Stimulated activated CD4-positive, alpha-beta T cell treated with anti-CD3 and anti-CD28 coated beads, Interleukin-1b, Interleukin-23, amount 100 ng/mL, for 24 hours (primary cell): ENCODE measurements at places on chromosomes 1 and 21.

- DNase-seq: no peak
Measured at GRCh38 chr1:184027826-184028695, 9.5 kb downstream of the COLGALT2 start.

DNA sequence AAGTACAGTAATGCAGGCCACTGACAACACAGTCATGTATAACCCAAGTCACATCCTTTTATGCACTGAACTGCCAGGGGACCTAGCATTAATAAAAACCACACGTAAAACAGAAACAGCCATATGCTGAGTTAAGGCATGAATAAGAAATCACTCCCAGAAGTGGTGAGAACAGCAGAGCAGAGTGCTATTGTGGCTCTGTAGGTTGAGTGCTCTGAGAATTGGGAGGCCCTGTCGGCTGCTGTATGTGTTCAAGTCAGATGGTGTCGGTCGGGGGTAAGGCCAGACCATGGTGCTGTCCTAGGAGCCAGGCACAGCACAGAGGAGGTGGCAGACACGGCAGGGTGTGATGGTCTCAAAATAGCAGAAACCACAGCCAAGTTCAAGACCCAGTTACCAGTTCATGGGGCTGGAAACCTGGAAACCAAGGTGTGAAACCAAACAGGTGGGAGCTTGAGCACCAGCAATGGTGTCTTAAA lies 126.6 kb upstream of the COA6 start:
- DNase-seq: no peak

GRCh38 chr1:224502459-224503160 lies 68.0 kb upstream of the WDR26 start:
- DNase-seq: no peak

DNA sequence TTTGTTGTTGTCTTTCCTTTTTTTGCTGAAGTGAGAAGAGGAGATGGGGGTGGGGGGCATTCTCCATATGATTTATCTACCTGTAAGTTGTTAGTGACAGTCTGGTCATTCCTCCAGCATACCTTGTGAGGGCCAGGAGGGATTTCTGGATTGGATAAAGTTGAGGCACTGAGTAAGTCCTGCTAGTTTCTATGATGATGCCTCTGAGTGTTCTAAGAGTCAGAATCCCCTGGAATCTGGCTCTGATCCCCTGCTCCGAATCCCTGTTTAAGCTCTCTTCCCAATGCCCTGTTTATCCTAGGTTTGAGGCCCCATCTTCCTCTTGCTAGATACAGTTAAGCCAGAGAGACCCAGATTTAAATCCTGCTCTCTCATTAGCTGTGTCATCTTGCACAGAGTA lies 83.2 kb upstream of the HOOK1 start:
- DNase-seq: no peak
